ENCODE measurements at places on chromosomes 11 and 22. TPM values are rescaled to one million over a fixed set of nuclear protein-coding genes. Genes with fewer than 3 reads are reported as not detected.

HORMAD2 gene
- total RNA-seq: under 0.01 TPM

SGSM1 gene
- 0.09 TPM for total RNA-seq

ALDH3B1 gene
- total RNA-seq: 24.9 TPM

APOBEC3F gene
- total RNA-seq: 5.5 TPM

VWCE gene
- 1.7 TPM for total RNA-seq

EXPH5 gene
- 0.09 TPM for total RNA-seq

MMP1 gene
- 655 TPM for total RNA-seq

MAPK1 gene
- 31.0 TPM for total RNA-seq

VSIG10L2 gene
- 0.14 TPM for total RNA-seq

OR51I1 gene
- 0.28 TPM for total RNA-seq

SCN2B gene
- under 0.01 TPM for total RNA-seq

PIWIL4 gene
- total RNA-seq: 1.6 TPM

CASP5 gene
- 0.14 TPM for total RNA-seq

OTOG gene
- not detected for total RNA-seq

TEX54 gene
- total RNA-seq: not detected

LPXN gene
- 8.1 TPM for total RNA-seq

Measured in smooth muscle cell of bladder (primary cell).